ENCODE measurements at places on chromosomes 16 and 17. TPM values are rescaled to one million over a fixed set of nuclear protein-coding genes. Genes with fewer than 3 reads are reported as not detected.

DNA sequence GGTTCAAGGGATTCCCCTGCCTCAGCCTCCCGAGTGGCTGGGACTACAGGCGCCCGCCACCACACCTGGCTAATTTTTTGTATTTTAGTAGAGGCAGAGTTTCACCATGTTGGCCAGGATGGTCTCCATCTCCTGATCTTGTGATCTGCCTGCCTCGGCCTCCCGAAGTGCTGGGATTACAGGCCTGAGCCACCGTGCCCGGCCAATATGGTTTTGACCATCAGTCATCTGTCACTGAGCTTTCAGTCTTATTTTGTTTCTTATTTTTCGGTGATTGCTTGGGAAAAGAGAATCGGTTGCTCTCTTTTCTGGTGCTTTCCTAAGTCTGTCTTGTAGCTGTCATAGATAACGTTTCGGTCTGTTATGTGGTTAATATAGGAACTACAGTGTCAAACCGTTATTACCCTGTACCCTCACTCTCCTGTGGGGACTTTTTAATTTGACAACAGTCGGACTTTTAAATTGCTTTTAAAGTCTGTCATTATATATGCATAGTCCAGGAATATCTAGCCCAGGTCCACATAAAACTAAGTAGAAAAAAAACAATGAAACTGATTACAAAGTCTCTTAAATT, 453.4 kb downstream of the KCNJ18 start:
- H3K27me3 ChIP-seq, result no peaks in the 10 kb centered on the region
- no peak for DNase-seq
- no peak overlapping the region for H3K4me3 ChIP-seq
- no peaks in the 10 kb centered on the region for H3K4me1 ChIP-seq
- no peaks in the 10 kb centered on the region for H3K36me3 ChIP-seq
- H3K27ac ChIP-seq, result no peak overlapping the region

DNA sequence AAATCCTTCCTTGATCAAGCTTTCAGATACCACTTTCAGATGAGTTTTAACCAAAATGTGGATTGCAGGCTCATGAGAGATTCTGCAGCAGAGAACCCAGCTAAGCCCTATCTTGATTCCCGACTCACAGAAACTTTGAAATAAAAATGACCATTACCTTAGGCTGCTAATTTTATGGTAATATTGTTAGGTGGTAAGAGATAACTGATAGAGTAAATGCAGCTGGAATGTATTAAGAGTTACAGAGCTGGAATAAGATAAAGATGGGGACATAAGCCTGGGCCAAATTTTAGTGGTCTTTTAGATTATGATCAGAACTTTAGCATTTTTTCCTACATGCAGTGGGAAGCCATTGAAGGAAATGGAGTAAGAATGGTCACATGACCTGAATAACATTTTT, 1074.0 kb downstream of the CDH11 start:
- H3K27ac ChIP-seq, result no peak overlapping the region
- H3K36me3 ChIP-seq, result no peaks in the 10 kb centered on the region
- H3K27me3 ChIP-seq, result no peaks in the 10 kb centered on the region
- H3K4me1 ChIP-seq, result no peaks in the 10 kb centered on the region
- no peak overlapping the region for H3K4me3 ChIP-seq

- DNase-seq, result peak; percentile 57
- H3K27ac ChIP-seq, result peak overlapping the region; percentile 58
- no peaks in the 10 kb centered on the region for H3K36me3 ChIP-seq
- H3K4me1 ChIP-seq, result peaks cover 14% of the 10 kb centered on the region
- H3K27me3 ChIP-seq, result no peaks in the 10 kb centered on the region
- H3K4me3 ChIP-seq, result no peak overlapping the region
These were observed 200.1 kb downstream of the XYLT1 start for GRCh38 chr16:17270683-17271109.

Gene HBQ1
- not detected for polyA plus RNA-seq

DNA sequence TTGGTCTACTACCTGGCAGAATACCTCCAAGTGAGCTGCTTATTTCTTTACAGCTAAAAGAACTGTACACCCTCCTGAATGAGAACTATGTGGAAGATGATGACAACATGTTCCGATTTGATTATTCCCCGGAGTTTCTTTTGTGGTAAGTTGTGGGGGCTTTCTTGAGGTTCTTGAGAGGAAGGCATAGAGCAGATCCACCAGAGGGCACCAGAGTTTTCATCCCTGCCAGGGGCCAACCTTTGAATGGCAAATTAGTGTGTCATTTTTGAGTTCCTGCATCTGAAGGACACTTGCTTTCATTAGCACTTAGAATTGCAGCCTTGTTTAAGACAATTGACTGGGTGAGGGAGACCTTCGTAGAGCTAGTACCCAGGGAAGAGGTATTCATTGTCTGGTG, 35.0 kb downstream of the NMT1 start:
- H3K27ac ChIP-seq, result no peak overlapping the region
- H3K4me1 ChIP-seq, result no peaks in the 10 kb centered on the region
- peaks cover 27% of the 10 kb centered on the region for H3K36me3 ChIP-seq
- peak; percentile 45 for DNase-seq
- H3K27me3 ChIP-seq, result no peaks in the 10 kb centered on the region

DNA sequence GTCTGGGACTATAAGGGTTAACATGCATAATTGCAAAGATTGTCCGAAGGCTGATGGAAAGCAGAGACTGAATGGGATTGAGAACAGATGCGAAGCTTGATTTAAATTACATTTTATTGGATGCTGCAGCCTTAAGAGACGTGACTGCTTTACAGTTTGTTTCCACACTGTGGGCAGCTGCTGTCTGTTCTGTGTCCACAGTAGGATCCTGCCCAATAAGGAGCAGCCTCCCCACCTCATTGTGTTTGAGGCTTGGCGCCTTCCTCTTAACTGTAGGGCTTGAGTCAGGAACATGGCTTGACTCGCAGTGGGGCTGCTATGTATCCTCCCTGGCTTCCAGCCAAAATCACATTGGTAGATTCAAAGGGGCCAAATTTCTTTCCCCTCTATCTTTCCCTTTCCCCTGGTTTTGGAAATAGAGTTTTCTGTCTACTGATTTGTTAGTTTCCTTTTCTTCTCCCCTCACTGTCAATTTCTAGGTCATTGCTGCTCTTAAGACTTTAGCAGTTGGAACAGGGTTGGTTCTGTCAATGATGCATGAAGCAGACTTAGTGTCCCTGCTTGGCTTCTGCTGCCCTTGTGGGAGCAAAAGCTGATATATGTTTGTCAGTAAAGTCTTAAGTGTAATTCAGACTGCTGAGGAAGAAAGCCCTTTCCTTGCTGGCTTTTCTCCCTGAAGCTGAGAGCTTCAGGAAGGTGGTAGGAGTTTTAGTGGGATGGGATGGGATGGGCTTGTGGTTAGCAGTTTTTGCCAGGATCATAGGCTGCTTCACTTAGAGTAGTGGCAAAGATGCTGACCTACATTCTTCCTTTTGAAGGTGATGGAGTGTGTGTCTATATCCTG, 5.0 kb upstream of the RARA start:
- peaks cover 15% of the 10 kb centered on the region for H3K4me1 ChIP-seq
- H3K27ac ChIP-seq, result no peak overlapping the region
- H3K27me3 ChIP-seq, result no peaks in the 10 kb centered on the region
- H3K36me3 ChIP-seq, result peaks cover 6% of the 10 kb centered on the region

GRCh38 chr17:44203731-44204440, 4.2 kb upstream of the ATXN7L3 start:
- no peak overlapping the region for H3K4me3 ChIP-seq
- H3K27me3 ChIP-seq, result no peaks in the 10 kb centered on the region
- H3K4me1 ChIP-seq, result peaks cover 6% of the 10 kb centered on the region
- peak overlapping the region; percentile 30 for H3K27ac ChIP-seq

Gene HLF
- polyA plus RNA-seq, result 0.67 TPM

All from small intestine (tissue), 16 donors.